ENCODE measurements at places on chromosomes 11 and 22.

DNA sequence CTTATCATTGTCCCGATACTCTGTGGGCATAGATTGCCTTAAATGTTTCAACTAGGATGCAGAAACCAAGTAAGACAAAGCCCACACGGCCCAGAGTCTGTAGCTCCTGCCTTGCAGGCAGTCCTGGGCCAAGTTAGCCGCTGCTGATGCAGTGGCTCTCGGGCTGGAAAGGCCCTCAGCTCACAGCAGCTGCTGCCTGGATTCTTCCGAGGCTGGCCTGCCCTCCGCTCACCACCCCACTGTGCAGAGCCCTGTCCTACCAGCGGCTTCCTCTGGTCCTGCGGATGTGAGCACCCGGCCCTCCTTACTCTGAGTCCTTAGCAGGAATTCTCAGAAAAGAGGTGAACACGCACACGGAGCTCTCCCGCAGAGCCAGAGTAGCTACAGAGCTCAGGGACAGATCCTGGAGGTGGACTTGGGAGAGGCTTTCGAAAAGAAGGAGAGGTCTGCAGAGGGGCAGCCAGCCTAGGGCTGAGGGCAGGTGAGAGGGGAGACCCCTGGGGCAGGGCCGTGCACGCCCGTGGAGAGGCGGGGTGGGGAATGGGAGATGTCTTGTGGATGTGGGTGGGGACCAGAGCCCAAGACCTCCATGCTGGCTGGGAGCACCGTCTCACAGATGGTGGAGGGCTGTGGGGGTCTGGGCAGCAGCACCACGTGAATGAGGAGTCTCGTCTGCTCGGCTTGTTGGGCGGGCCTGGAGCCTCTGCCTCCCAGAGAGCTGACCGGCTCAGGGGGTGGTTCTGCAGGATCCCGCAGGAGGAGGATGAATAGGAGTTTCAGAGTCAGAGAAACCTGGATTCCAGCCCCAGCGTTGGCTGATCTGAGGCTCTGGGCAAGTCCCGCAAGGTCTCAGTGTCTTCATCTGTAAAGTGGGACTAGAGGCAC lies 117.4 kb upstream of the B3GAT1 start:
- no peak for DNase-seq

GRCh38 chr11:15118431-15118830 lies 3.7 kb downstream of the INSC start:
- DNase-seq: no peak

GRCh38 chr11:67060111-67060522 lies 3.5 kb downstream of the RHOD start:
- no peak for DNase-seq

GRCh38 chr22:19438298-19438697 lies 6.0 kb downstream of the MRPL40 start:
- DNase-seq: no peak

DNA sequence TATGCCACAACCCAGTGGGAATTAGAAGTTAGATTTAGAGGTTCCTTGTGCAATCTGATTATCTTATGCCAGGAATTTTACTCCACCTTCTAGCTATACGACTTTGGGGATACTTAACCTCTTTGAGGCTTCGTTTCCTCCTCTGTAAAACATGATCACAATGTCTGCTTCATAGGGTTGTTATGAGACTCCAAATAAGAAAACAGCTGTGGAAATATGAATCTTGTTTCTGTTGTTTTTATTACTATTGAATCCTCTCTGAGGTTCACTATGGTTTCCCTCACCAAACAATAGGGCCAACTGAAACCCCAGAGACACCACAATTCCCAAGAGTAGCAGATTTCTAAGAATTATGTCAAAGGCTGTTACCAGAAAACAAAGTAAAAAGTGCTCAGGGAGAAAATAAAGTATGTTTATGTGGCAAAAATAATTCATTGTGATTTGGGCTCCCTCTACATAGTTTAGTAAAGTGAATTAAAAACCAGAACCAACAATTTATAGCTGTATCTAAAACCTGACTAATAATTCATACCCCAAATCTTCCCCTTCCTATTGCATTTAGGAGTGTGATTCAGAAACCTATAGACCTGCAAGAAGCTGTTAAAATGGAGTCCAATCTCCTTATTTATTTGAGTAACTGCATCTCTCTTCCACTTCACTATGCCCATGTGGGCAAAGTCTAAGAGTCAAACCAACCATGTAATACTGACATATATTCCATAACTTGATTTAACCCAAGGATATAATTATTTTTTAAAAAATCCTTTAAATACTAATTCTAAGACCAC lies 38.4 kb downstream of the AMBRA1 start:
- DNase-seq: no peak

GRCh38 chr11:128732471-128733277 lies 38.8 kb downstream of the FLI1 start:
- no peak for DNase-seq

GRCh38 chr11:113189909-113190667 lies 124.3 kb upstream of the TTC12 start:
- DNase-seq: no peak

Measured in stimulated activated CD8-positive, alpha-beta memory T cell treated with anti-CD3 and anti-CD28 coated beads, Interleukin-15, amount 100 ng/mL, for 24 hours (primary cell).